ENCODE measurements at places on chromosomes 5 and 9.

DNA sequence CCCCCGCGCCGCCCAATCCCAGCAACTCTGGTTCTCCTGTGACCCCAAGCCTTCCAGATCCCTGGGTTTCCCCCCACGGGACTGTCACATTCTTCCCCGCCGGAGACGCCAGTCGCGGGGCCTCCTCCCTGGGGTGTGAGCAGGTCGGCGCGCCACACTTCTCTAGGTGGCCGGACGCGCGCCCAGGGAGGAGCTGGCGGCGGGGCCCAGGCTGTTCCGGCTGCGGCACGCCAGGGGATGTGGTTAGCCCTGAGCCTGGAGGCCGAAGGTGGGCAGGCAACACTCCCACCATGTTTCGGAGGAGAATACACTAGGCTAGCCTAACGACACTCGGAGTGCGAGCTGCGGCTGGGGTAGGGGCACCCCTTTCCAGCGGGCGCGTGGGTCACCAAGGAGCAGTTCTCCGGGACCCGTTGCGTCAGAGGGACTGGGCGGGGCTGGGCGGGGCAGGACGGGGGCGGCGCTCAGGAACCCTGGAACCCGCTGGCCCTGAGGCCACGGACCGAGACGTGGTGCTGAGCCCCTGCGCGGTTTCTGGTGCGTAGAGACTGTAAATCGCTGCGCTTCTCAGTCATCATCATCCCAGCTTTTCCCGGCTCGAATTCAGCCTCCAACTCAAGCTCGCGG is at the start of gene SLC27A6:
SLC27A6 (plus strand) TSS at position 478 of the 627 bp plus-strand sequence. CDS start 650 bp downstream, outside the sequence.
- DNase-seq, result no peak

DNA sequence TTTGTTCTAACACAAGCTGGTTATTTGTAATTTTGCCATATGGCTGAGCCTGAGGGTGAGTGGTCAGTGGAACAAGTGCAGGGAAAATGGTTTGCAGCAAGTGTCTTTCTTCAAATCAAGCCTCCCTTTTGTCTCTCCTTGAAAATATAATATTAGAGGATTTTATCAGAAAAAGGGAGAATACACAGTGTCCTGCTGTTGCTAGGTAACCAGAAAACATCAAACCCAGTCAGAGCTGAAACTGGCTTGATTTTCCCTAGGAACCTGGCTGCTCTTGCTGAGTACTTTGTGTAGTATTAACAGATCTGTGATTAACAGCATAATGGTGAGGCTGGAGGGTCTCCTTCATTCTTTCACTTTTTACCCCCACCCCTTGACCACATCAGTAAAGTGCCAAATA is 314.0 kb downstream of the ARHGEF28 start:
- no peak for DNase-seq

- no peak for DNase-seq
These were observed 6.8 kb downstream of the RASEF start for GRCh38 chr9:83056174-83056573.

DNA sequence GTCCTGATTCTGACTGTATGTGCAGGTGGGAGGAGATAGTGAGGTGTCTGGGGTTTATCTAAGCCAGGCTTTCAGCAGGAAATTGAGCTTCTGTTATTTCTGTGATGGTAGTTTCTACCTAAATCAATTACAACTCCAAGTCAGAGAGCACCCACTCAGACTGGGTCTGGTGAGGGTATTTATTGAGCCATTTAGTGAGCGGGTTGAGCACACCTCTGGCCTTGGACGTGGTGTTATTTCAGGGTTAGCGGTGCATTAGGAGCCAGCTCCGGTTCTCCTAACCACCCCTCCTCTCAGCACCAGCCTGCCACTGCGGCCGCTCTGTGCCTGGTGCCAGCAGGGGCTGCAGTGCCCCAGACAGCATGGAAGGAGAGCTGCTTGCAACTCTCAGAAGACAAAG is 238.9 kb downstream of the CACNA1B start:
- no peak for DNase-seq

- DNase-seq, result no peak
These were observed 2.7 kb downstream of the ADAMTS2 start for GRCh38 chr5:179342577-179342976.

- DNase-seq, result no peak
These were observed 457.8 kb downstream of the RASEF start for GRCh38 chr9:82604947-82605656.

DNA sequence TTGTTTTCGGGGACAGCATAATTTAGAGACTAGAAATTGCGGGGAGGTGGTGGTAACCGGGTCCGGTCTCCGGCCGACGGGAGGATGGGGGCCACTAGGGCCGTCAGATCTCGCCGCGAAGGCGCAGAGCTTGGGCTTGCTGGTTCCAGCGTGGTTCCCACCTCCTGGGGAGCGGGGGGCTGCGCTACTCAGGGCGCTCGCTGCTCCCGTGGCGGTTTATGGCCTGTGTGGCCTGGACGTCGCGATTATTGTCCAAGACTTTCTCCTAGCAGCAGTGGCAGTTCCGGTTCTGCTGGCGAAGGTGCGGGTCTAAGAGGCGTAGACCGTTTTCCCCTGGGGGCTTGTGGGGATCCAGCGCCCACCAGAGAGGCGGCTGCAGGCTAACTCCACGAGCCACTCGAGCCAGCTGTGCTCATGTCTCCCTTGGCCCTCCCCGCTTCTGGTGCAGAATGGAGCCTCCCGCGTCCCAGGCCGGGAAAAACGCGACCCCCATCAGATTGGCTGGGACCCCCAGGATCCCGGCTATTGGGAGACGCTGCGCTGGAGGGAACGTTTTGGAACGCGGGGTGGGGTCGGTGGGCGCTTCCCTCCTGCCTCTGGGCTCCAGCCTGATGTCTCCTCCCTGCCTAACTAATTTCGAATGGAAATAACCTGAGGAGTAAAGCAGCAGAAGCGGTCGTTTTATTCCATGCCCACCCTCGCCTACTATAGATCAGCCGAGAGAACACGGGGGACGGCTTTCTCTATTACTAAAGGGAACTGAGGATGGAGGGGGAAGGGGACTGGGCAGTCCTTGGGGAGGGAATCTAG is 87.1 kb downstream of the ENTREP1 start:
- DNase-seq, result no peak

DNA sequence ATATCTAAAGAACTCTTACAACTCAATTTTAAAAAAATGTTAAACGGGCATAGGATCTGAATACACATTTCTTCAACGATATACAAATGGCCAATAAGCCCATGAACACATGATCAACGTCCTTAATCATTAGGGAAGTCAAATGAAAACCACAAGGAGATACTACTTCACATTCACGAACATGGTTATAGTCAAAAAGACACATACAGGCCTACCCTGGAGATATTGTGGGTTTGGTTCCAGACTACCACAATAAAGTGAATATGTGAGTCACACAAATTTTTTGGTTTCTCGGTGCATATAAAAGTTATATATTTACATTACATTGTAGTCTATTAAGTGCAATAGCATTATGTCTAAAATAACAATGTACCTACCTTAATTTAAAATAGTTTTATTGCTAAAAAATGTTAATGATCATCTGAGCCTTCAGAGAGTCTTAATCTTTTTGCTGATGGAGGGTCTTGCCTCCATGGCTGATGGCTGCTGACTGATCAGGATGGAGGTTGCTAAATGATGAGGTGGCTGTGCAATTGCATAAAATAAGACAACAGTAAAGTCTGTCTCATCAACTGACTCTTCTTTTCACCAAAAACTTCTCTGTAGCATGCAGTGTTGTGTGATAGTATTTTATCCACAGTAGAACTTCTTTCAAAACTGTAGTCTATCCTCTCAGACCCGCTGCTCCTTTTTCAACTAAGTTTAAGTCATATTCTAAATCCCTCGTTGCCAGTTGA is 15.1 kb downstream of the AK3 start:
- DNase-seq, result no peak

- DNase-seq, result peak; percentile 33
These were observed 34.0 kb upstream of the PPP1R2B start for GRCh38 chr5:156815988-156816599.

- no peak for DNase-seq
These were observed 51.0 kb upstream of the SPINK5 start for GRCh38 chr5:148012801-148013200.
